GM23248 (cell line): ENCODE measurements at places on chromosomes 7 and 10. TPM values are rescaled to one million over a fixed set of nuclear protein-coding genes. Genes with fewer than 3 reads are reported as not detected.

Gene SLC29A4
- 1.2 and 2.1 TPM in 2 replicates for total RNA-seq

Gene DENND2A
- 2.2 and 2.4 TPM in 2 replicates for total RNA-seq

Gene LRRC27
- total RNA-seq = 7.5 and 11.1 TPM in 2 replicates

Gene TEX47
- not detected in 2 replicates for total RNA-seq

Gene ADIRF
- total RNA-seq = 17.6 and 34.1 TPM in 2 replicates

Gene NEUROG3
- total RNA-seq = not detected in 2 replicates

Gene PPP1R17
- not detected in 2 replicates for total RNA-seq

Gene IFIT1B
- total RNA-seq = not detected in 2 replicates

Gene STEAP2
- total RNA-seq = 28.3 and 30.6 TPM in 2 replicates

Gene TECTB
- 0.63 TPM in 1 of 2 replicates, not detected in the other for total RNA-seq

Gene HOXA2
- total RNA-seq = not detected in 2 replicates

Gene PRPS1L1
- not detected in 2 replicates for total RNA-seq

Gene CDHR1
- total RNA-seq = not detected in 2 replicates

Gene WEE2
- not detected in 2 replicates for total RNA-seq

Gene UPK3BL2
- 1.6 TPM in 1 of 2 replicates, not detected in the other for total RNA-seq

Gene PFKFB3
- 14.5 and 23.6 TPM in 2 replicates for total RNA-seq

Gene ASB15
- not detected in 2 replicates for total RNA-seq

Gene CALY
- total RNA-seq = 0.86 TPM in 1 of 2 replicates, not detected in the other

Gene DNAJC12
- total RNA-seq = 0.76 and 3.4 TPM in 2 replicates

Gene NPTX2
- 0.76 and 0.97 TPM in 2 replicates for total RNA-seq

Gene CCDC3
- total RNA-seq = not detected in 2 replicates

Gene MMP21
- total RNA-seq = not detected in 2 replicates

Gene EIF4H
- total RNA-seq = 261 and 305 TPM in 2 replicates

Gene SPDYE5
- not detected in 2 replicates for total RNA-seq

Gene PDE1C
- 33.8 and 43.1 TPM in 2 replicates for total RNA-seq

Gene ZNF92
- total RNA-seq = 3.4 and 4.3 TPM in 2 replicates

Gene RBM20
- total RNA-seq = 0.13 TPM in 1 of 2 replicates, not detected in the other

Gene CUBN
- total RNA-seq = 0.65 and 2.8 TPM in 2 replicates

Gene OAT
- total RNA-seq = 225 and 232 TPM in 2 replicates

Gene CDNF
- total RNA-seq = 0.32 and 1.0 TPM in 2 replicates

Gene LIPN
- total RNA-seq = not detected in 2 replicates

Gene TASOR2
- total RNA-seq = 51.9 and 60.7 TPM in 2 replicates

Gene ENTPD1
- not detected in 2 replicates for total RNA-seq

Gene AGAP5
- 2.1 and 3.9 TPM in 2 replicates for total RNA-seq

Gene LLCFC1
- not detected in 2 replicates for total RNA-seq

Gene ACTR3C
- not detected in 2 replicates for total RNA-seq

Gene GPR37
- total RNA-seq = not detected in 2 replicates

Gene SORCS1
- total RNA-seq = not detected in 2 replicates

Gene TAS2R40
- total RNA-seq = not detected in 2 replicates
